CD4-positive, alpha-beta T cell treated with Interleukin-21 for 1 hour (primary cell): ENCODE measurements at places on chromosomes 16 and 17.

GRCh38 chr17:50904518-50905459, 38.6 kb upstream of the TOB1 start:
- no peak for DNase-seq

DNA sequence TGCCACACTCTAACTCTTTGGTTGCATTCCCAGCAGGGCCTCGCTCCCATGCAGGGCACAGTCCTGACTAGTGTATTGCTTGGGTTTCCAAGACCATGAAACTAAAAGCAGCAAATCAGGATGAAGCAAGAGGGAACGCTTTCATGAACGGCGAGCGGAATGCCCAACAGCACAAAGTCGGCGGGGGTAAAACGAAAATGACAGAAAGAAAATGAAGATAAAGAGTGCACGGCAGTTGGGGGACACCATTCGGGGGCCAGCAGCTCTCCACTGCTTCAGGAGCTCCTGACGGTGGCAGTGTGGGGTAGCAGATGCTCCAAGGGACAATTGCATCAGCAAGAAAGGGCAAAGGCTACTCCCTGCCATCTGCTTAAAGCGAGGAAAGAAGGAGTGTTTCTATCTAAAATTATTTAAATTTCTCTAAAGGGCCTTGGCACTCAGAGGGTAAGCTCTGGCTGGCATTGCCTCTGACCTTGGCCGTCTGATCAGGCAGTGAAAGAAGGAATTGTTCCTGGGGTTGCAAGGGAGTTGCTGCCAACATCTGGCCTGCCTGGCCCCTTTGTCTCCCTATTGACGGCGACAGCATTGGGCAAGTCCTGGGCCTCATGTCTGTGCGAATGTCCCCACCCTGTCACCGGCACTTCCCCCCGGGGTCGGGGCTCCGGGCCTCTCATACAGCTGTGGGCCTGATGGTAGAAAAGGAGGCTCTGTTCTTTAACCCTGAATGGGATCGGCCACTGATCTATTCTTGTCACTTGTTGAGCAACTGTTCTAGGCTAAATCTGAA, 138.2 kb downstream of the CMIP start:
- no peak for DNase-seq

- no peak for DNase-seq
Observed at GRCh38 chr16:53968454-53968853, 264.5 kb downstream of the FTO start.

DNA sequence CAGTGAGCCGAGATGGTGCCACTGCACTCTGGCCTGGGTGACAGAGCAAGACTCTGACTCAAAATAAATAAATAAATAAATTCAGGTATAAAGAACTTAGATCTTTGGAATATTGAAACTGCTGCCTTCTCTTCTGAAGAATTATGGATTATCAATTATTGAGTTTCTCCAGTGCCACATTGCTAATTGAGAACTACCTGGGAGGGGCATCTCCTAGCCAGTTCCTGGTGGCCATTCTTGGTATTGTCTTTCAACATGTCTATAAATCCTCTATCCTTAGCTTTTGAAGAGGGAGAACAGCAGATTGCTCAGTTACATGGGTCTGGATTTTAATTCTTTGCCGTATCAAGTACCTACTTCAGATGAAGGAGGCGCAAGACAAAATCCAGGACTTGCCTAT, 29.2 kb downstream of the CALCOCO2 start:
- no peak for DNase-seq

DNA sequence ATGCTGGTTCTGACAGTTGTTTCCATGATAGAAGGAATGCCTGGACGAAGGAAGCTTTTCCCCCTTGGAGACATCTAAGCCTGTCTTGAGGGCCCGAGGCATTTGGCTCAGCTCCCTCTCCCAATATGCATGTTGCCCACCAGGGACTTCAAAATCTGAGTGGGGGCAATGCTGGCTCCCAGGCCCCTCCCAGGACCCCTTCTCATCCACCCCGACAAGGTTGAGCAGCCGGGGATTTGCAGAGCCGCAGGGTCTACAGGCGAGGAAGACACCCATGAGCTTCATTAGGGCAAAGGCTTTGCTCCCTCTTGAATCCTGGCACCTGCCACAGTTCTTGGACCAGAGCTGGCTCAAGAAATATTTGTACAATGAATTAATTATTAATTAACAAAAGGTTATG, 25.1 kb upstream of the DNAH17 start:
- DNase-seq: no peak
